Ascending aorta (tissue), 2 donors: ENCODE measurements at places on chromosomes 6 and 20. TPM values are rescaled to one million over a fixed set of nuclear protein-coding genes. Genes with fewer than 3 reads are reported as not detected.

The GSTA2 gene
- total RNA-seq: not detected

The GSTA3 gene
- not detected for total RNA-seq

The CGAS gene
- 15.9 TPM for total RNA-seq

The PARD6B gene
- 1.2 TPM for total RNA-seq

The VIP gene
- total RNA-seq: not detected

The RAET1L gene
- total RNA-seq: not detected

The NOX3 gene
- total RNA-seq: not detected

The POPDC3 gene
- total RNA-seq: not detected

DNA sequence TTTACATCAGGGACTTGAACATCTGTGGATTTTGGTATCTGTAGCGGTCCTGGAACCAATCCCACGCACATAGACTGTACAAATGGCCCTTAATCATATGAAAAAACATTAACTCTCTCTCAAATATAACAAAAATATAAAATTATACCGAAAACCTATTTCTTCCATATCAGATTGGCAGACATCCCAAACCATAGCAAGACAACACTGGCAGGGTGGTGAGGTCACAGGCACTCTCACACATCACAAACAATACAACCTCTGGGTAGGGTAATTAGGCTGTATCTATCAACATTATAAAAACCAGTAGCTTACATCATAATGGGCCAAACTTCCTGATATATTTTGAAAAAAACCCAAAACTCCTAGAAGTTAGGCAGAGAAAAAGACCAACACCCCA lies 40.9 kb downstream of the OVOL2 start:
- no peak for DNase-seq

- no peak for DNase-seq
Measured at GRCh38 chr20:36364506-36364905, 58.4 kb downstream of the DLGAP4 start.

DNA sequence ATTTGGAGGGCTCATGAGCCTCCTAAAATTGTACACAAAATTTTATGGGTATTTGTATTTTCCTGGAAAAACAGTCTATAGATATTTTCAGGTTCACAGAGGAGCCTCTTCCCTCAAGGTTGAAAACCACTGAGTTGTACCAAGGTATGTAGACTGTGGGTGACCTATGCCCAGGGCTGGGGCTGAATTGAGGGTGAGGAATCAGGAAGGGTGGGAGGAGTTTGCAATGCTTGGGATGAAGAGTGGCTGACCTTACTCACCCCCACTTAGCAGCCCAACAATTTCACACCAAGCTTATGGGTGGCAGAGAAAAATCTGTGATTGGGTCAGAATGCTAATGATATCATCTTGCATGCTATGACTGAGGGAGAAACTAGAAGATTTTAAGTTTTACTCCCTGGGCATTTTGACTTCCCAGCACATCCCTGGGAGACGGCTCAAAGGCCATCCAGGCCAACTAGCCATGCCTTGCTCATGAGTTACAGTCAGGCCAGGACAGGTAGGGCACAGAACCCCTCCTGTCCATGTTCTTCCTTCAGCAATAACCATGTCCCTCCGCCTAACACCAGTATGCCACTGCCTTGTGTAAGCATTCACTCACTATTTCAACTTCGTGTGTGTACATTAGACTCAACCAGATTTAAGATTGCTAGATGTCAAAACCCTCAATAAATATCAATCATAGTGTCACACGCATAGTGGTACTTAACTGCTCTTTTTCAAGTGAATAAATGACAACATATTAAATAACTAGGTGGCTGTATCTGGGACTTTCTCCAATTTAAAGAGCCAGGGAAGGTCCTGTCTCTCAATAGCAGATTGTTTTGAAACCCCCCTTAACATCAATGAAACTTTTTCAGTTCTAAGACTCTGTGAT lies 16.6 kb downstream of the ADTRP start:
- DNase-seq: no peak

DNA sequence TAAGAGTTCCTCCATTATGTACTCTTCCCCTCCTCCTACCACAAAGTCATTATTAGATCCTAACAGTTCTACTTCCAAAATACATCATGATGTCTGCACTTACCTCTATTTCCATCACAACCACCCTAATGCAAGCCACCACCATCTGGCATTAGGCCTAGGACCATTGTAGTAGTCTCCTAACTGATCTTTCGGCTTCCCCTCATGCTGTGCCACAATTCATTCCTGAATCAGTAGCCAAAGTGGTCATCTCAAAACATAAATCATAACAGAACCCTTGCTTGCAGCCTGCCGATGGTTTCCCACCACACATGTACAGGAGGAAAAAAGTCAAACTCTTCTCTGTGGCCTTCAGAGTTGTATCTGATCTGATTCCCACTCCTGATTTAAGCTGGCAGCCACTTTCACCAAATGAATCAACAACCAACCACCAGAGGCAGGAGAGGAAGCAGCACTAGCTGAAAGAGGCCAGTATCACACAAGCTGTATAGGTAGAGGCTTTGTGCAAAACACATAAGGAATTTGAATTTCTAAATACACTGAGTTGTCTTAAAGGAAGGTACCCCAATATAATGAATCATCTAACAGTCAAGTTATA lies 26.1 kb downstream of the FAM184A start:
- DNase-seq: no peak

DNA sequence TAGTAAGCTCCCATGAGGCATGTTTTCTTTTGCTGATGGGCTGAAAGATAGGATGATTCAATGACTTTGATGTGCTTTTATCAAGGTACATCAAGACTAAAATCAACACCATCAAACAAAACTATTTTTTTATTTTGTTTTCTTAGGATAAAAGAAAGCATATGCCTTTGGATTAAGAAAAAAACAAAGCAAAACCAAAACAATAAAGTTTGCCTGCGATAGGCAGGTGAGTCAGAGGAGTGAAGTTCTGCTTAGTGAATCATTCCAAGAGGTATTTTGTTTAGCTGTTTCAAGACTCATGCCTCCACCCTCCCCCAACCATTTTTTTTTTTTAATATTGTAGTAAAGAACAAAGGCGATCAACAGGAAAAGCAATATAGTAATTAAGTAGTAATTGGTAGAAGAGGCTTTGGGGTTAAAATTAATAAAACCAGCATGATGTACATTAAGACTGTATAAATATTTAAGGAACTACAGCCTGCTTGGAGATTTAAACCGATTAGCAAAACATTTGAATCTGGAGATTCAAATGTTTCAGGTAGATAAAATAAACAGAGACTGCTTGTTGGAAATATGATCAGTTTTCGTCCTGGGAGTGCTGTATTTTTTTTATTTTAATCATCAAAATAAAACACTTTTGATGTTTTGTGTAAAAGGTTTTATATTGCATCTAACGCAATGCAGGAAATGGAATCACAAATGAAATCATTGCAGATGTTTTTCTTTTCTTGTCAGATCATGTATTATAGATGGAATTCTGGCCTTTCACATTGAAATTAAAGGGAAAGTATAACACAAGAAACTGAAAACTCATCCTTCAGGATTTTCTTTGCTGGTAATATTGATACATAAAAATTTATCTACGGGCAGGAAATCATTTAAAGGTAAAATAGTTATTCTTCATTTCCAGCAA lies 482.3 kb upstream of the MANEA start:
- DNase-seq: no peak

- no peak for DNase-seq
Measured at GRCh38 chr6:84599991-84600390, 164.4 kb downstream of the TBX18 start.

GRCh38 chr20:49426395-49426794 lies 56.1 kb downstream of the KCNB1 start:
- DNase-seq: no peak

- no peak for DNase-seq
Measured at GRCh38 chr6:14077193-14077867, 40.2 kb upstream of the CD83 start.

DNA sequence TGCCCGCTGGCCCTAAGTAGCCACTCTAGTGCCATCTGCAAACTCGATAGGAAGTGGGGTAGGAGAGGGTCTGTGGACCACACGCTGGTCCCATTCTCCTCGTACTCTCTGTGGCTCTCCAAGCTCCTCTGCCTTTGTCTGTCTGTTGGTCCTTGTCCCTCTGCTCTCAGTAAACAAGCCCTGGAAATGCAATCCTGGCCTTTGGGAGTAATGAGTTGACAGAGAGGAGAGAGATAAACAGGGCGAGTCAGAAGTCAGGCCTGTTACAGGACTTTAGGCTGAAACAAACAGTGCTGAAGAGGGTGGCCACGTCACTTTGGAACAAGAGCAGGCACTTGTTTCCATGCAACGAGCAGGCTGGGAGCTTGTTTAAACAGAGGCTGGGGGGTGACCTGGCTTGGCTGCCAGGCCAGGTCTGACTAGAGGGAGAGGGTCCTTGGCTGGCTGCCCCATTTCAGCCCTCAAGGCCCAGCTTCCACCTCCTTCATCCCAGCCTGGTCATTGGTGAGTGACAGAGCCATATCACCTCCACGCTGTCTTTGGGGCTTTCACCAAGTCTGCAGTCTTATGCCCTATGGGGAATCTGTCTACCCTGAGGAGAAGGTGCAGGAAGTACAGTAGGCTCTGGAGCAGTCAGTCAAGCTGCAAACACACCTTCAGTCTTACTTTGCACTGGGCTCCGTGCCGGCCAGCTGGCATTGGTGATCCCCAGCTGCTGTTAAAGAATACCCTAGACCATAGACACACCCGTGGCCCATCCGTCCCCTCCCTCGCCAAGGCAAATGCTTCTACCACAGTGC lies 22.6 kb downstream of the FOXP4 start:
- DNase-seq: no peak

DNA sequence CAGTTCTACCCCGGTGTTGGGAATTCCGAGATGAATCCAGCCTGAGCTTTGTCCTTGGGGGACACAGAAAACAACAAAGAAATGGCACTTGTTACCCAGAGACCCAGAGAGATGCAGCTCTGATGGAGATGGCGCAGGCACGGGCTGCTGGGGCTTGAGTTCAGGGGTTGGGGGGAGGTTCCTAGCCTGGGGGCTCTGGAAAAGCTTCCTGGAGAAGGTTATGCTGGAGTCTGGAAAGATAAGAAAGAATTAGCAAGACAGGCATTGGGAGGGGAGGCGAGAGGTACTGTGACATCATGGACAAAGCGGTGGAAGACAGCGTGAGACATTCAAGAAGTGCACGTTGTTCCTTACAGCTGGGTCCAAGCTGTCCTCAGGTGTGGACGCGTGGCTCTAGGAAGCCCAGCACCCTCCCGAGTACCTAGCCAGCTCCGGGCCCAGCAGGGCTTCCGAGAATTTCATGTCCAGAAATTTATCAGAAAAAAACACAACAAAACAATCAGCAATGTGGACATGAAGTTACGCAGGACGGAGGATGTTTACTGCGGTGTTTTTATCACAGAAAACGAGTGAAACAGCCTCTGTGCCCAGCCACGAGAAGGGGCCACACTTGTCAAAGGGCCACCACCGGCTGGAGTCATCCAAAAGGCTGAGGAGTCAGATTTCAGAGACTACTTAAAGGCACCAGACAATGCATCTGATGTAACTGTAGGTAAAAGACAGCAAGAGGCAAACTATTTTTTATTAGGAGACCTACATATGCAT lies 39.5 kb downstream of the C20orf203 start:
- no peak for DNase-seq

DNA sequence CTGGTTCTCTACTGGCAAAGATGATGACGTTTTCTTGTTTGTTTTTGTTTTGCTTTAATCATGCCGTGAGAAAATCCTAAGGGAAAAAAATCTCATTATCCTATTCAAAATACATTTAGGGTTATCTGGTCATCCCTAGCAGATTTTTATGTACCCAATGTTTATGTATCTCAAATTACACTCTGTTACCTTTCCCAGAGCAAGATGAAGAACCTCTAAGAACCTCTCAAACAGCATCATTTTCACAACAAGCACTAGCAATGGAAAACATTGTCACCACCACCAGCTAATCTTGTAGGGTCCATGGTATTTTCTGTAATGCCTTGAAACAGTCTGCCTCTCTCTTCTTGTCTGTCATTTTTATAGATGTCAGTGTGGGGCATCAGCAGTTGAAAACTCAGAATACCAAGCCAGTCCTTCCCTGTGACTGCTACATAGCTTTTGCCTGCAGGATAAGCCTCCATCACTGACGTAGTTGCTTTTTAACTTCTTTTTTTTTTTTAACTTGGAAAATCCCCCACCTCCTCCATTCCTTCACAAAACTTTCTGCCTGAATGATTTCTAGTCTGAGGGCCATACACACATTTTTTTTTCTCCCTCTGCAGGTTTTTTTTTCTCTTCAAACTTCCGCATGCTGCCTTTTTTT lies 2.4 kb upstream of the SNAP25 start:
- no peak for DNase-seq

GRCh38 chr6:150325066-150325772 lies 43.6 kb upstream of the IYD start:
- DNase-seq: no peak

GRCh38 chr20:48791014-48791413 lies 36.8 kb downstream of the PREX1 start:
- no peak for DNase-seq

DNA sequence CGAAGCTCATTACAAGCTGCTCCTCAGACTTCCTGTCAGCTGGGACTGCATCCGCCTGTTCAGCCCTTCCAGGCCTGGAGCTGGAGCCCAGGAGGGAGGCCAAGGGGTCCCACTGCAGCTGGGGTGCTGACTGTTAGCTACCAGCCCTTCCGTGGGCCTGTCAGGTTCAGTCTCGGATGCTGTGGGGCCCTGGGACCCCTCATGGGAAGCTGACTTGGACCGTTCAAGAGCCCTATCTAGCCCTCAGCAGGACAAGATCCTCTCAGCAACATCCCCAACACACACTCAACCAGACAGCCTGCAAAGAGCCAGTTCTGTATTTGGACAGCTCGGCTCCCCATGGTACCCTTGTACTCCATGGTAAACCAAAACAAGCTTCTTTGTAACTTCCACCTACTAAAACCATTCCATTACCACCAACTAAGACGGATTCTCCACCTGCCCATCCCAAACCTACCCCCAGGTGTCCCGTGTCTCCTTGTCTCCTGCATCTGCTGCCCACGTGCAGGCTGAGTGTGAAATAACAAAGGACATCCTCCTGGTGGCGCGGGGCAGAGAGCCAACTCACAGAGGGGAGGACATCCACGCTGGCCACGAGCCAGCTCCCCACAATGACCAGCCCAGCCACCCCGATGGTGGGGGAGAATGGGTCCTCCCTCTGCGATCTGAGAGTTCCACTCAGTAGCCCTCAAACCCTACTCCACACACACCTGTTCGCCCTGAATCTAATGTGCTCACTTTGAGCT lies 111.2 kb downstream of the TAF4 start:
- DNase-seq: no peak

GRCh38 chr6:78593898-78594667 lies 273.3 kb upstream of the IRAK1BP1 start:
- no peak for DNase-seq

DNA sequence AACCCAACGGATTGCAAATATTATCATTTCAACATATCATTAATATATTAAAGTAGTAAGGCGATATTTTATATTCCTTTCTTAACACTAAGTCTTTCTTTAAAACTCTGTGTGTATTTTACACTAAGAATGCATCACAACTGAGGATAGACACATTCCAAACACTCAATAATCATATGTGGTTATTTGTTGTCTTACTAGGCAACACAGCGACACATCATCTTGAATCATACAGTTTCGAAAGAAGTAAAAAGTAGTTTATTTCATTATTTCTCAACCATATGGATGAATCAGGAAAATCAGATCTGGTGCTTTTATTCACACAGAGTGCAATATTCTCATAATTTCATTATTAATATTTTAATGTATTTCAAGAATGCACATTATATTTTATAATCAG lies 662.4 kb downstream of the EPHA7 start:
- DNase-seq: no peak
